ENCODE measurements at places on chromosomes 4 and X.

DNA sequence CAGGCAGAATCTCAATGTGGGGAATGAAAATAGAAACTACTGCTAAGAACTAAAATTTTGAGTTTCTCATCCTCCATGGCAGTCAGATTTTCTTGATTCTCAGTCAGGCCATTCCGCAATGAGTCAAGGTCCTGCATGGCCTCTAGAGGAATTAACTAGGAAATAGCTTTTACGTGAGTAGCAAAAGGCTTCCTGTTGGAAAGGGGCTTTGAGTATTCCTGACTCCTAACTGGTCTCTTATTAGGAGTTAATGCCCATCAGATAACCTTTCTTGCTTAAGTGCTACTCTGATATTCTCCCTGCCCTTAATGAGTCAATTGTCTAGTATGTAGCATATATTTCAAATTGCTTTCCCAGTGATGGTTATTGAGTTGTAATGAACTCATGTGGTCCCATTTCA is 65.7 kb upstream of the ARHGAP24 start:
- DNase-seq: no peak

- DNase-seq: no peak
These were observed 85.0 kb downstream of the CLNK start for GRCh38 chr4:10599574-10599973.

DNA sequence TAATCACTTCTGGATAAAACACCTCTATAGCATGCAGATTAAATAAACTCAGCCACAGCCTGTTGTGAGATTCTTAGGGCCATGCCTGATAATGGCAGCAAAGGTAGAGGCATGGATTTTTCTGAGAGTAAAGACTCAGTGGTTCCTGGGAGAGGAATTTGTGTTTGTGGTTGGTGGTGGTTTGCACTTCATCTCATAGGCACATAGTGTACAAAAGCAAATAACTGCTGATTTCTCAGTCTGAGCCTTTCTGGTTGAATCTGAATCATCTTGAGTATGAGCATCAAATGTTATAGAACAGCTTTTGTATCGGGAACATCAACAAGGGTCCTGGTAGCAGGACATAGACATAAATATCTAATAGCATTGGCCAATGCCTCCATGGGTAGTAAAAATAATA is 274.3 kb downstream of the FRMPD4 start:
- DNase-seq: no peak

DNA sequence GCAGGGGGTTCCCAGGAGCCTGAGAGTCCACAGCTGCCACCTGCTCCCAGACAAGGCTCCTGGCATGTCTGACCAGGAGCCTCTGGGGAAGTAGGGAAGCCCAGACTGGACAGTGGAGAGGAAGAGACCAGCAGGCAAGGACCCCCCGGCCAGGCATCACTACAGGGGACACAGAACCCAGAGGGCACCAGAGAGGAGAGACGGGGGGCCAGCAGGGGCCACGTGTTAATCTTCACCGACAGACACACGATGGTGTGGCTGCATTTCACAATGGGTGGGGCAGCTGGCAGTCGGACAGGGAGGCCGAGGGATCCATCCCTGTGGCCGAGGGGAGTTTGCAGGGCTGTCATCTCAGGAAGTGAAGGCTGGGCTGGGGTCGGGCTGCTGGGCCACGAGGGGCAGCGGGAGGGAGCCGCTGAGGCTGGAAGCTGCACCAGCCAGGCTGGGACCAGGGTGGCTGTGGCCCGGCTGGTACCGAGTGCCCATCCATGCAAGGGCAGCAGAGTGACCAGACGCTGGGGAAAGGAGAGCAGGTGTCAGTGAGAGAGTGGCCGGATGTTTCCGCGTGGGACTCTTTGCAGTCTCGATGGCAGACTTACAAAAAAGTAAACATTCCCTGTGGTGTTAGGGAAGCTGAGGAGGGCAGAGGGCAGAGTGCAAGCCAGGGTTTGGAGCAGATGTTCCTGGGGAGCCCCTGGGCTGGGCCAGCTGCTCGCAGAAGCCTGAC is 4.7 kb downstream of the PDE6B start:
- DNase-seq: no peak

GRCh38 chr4:94262163-94263016 is 54.7 kb downstream of the SMARCAD1 start:
- DNase-seq: no peak

DNA sequence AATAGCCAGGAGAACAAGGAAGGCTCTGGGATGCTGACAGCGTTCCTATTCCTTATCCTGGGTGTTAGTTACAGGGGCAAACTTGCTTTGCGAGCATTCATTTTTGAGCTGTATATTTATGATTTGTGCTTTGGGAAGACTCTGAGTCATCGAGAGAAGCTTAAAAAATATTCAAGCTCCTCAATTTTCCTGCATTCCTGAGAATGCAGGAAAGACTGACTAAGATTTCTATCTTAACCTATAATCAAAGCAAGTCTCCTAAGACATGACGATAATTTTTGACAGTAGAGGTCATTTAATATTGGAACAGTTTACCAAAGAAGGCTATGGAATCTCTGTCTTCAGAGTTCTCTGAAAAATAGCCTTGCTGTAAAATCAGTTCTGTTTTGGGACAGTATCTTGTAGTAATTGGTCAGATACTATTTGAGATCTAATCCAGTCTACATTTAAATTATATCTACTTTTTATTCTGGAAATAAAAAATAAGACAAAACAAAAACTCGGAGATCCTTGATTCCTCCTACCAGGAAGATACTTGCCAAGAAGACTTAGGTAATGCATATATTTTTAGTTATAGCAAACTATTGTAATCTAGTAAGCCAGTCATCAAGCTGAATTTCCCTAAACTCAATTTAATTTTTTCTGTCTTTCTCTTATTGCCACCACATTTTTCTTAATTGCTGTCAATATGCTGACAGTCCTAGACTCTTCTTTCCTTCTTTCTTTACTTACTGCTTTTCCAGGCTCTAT is 31.7 kb downstream of the BBS12 start:
- no peak for DNase-seq

DNA sequence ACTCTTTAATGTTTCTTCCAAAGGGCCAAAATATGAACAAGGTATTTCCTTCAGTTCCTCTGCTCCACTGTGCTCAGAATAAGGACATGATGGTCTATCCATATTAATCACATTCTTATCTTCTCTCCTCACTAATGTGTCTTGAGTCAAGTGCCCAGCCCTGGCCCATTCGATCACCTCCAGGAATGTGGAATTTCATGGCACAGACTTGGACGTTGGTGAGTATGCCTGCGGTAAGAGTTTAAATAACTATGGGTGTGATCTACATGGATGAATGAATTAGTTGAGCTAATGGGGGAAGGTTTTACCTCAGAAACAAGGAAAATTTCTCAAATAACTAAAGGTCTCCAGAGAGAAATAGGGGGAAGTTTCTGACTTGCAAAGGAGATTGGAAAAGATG is 174.0 kb downstream of the NPFFR2 start:
- no peak for DNase-seq

DNA sequence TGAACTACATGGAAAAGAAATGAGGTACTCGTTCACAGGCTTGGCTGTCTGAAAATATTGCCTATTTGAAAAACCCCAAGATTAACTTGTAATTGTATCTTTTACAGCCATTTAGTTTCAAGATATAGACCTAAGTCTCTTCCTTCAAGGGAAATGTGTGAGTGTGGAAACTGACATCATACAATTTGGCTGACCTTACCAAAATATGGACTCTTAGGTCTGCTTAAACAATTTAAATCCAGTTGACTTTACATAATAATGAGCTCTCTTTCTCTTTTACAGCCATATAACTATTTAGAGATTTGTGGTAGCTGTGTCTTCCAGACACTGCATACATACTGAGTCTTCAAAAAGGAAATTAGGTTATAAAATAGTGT is 186.9 kb downstream of the NR3C2 start:
- DNase-seq: no peak

- DNase-seq: no peak
These were observed 142.9 kb downstream of the DCHS2 start for GRCh38 chr4:154348657-154349056.

DNA sequence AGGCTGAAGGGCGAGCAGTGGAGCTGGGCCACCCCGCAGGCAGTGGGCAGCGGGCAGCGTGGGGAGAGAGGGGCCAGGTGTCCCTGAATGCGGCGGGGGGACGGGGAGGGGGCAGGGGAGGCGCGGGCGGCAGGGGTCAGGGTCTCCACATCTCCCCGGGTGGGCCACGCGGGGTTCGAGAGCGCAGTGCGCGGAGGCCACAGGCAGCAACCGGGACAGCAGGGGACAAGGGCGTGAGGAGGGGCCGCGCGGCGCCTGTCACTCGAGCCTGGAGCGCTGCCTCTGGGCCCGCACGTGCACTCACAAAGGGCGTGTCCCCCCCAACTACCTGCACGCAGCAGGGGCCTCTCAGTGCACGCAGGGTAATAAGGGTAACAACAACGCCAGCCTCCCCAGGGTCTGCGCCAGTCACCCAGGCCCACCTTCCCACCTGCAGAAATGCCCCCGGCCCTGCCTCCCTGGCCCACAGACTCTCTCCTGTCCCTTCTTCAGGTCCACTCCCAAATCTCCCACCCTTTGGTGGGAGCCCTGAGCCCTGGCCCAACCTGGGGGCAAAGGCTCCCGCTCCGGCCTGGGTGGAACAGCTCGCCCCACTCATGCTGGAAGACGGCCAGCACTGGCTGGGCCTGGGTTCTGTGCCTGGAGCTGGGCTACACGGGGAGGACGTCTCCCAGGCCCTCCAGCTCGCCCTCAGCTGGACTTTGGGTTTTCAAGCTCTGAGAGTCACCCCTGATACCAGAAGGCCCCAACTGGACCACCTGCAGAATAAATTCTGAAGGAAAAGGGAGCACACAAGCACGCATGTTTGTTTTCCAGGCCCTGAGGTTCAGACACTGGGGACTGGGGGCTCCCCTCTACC is 53.2 kb downstream of the ZFYVE28 start:
- DNase-seq: no peak

- no peak for DNase-seq
These were observed 4.3 kb upstream of the SH3BP2 start for GRCh38 chr4:2788532-2789103.

GRCh38 chr4:183878251-183878970 is 26.7 kb upstream of the STOX2 start:
- no peak for DNase-seq

DNA sequence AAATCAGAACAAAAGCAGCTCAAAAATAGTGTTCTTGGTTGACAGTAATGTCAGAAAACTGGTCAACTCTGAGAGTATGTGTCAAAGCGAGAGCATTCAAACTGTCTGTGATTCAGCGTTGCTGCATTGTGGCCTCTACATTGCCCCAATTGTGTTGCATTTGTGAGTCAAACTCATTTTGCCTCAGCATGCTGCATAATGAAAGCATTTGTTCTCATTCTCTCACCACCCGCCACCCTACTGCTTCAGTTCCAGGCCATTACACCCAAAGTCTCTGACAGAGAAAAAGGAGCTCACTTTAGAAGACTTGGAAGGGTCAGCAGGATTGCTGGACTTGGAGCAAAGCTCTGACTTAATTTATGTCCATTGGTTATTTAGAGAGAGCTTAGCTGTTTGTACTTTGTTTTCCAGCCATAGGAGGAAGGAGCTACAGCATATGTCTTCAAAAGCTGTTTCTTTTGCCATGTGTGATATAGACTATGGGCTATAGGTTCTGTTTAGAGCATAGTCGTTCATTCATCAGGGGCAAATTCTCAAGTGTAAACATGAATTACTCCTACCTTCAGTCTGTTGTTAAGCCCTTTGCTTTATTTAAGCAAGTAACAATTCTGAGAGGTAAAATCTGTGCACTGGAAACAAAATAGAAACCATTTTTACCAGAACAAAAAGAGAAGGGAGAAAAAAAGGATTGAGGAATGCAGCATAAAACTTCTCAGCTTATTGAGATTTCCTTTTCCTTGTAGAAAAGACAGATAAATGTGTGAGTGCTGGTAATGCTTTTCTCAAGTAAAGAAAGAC is 153.4 kb upstream of the ANK2 start:
- no peak for DNase-seq

DNA sequence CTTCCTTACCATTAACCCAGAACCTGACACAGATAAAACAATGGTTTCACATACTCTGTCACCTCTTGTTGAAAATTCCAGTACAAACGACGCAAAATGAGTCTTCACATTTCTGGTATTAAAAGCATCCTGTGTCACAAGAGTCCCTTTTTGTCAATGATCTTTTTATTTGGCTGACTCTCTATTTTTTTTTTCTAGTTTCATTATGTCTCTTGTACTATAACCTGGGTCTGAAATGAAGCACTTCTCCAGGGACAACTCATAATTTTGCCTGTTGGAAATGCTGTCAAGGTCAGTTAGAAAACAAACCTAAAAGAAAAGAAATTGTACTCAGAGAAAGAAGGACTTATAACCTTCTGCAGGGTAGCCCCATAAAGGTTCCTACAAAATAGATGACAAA is 93.1 kb downstream of the NR3C2 start:
- no peak for DNase-seq

GRCh38 chr4:7860600-7861163 is 79.0 kb downstream of the AFAP1 start:
- no peak for DNase-seq

GRCh38 chrX:54799046-54799445 is 991 bp upstream of the ITIH6 start:
- no peak for DNase-seq

DNA sequence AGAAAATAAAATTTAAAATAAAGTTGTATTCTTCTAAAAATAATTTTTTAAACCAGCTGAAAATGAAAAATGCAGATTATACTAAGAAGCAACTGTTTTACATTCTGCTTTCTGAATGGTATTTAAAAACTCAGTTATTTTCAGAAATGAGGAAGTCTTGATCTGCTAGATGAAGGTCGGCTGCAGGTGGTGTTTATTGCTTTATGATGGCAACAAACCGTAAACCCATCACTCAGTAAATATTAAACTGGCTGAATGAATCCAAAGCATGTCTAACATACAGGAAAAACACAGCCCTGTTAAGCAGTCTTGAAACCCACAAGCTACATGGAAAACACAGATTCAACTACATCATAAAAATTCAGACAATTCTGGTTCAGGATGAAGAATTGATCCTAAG is 29.3 kb downstream of the DYNLT3 start:
- peak; percentile 2 for DNase-seq

DNA sequence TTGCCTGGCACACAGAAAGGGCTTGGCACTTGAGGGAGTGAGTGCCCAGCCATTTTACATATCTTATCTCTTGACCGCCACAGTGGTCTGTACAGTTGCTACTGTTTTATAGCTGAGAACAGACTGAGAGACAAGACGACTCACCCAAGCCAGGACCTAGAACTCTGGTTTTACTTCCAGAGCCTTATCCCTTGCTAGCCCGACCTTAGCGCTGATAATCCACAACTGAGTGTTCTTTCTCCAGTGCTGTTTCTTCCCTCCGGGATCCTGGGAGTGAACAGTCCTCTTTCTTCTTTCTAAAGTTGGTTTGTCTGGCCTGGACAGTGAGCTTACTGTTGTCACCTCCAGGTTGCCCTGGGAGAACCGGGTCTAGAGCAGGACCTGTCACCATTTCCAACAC is 52.5 kb upstream of the TADA2B start:
- DNase-seq: no peak
